ENCODE measurements at places on chromosomes 13 and 19.

GRCh38 chr13:71605744-71606143 is 261.3 kb downstream of the DACH1 start:
- DNase-seq = no peak

DNA sequence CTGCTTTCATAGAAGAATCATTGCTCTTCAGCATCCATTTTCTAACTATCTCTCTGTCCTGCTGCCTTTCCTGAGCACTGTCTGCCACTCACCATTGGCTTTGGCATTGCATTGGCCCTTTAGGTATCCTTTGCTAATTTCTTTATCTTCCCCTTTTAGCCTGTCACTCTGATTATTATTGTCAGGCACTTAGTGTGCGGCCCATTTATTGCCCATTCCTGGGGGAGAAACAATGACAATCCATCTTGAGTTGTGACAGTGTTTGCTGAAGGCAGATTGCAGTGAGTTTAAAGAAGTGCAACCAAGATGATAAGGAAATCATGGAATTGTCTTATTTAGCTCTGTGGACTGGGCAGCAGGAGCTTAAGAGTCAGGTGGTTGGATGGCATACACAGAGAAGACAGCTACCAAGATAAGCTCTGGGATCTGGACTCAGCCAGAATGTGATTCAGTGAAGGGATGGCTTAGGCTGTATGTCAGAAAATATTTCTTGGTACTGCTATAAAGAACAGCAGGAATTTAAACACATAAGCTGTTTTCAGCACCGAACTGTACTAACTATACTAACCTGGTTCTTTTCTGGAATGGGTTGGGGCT is 25.3 kb downstream of the B3GLCT start:
- DNase-seq = no peak

GRCh38 chr13:104057861-104058260 is 991.6 kb upstream of the SLC10A2 start:
- no peak for DNase-seq

GRCh38 chr13:50843257-50844083 is at the start of gene DLEU7:
Gene DLEU7 (minus strand): TSS chr13:50843692. CDS start chr13:50843646, 46 bp downstream.
- DNase-seq = no peak

GRCh38 chr13:67934617-67935330 is 704.6 kb upstream of the PCDH9 start:
- no peak for DNase-seq

DNA sequence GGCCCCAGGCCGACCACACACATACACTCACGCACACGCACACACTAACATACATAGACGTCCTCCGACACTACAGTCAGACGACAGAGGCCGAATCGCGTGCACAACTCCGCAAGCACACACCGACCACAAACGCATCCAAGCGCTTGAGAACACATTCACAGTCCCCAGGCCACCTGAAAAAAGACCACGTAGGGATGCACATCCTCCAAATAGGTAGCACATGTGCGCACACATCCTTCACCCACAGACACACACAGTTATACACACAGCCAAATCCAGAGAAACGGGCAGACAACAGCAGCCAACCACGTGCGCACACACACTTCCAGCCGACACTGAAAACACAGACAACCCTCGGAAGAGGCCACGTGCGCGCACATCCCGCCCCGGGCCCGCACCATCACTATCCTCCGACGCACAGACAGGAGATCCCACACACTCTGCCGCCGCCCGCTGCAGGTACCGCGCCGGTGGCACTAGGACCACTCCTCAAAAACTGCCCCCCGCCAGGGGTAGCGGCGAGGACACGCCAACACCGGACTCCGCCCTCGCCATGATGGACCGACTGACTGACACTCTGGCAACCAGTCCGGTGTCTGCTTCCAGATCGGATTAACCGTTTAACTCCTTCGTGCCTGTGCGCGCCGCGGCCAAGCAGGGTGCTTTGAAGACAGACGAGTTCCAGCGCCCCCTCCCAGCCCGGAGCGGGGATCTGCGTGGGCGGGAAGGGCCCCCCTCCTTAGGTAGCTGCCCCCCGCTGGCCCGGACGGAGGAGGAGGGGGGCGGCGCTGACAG is 493 bp upstream of the PDE4A start:
- peak; percentile 93 for DNase-seq

DNA sequence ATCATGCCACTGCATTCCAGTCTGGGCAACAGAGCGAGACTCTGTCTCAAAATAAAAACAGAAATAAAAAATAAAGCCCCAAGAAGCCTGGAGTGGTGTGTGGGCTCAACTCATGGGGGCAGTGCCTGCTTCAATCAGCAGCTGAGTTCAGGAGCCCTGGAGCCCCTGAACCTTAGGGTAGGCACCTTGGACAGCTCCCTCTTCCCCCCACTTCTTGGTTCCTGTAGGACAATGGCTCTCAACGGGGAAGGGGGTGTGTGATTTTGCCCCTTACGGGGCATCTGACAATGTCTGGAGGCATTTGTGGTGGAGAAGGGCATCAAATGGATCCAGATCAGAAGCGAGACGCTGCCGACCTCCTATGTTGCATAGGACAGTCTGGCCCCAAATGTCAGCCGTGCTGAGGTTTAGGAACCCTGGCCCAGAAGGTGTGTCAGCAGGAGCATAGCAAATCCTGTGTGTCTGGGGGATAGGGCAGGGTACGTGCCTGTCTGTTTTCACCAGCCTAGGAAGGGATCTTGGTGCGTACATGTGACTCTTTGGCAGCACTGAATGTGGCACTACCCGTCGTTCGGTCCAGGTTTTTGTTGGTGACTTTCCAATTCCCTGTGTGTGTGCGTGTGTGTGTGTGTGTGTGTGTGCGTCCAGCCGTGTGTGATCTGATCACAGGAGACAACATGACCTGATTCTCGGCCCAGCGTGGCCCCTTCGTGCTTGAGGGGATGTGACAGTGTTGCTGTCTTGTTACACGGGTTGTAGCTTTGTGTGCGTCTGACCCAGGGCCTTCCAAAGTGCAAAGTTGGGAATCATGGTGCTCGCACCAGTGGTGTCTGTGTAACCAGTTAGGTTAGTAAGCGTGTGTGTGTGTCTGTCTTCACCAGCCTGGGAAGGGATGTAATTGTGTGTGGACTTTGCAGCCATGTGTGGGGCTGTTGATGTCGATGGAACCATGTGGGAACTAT is 7.5 kb downstream of the IGLON5 start:
- DNase-seq = no peak

GRCh38 chr19:9796113-9796773 is 22.6 kb downstream of the FBXL12 start:
- peak; percentile 96 for DNase-seq

DNA sequence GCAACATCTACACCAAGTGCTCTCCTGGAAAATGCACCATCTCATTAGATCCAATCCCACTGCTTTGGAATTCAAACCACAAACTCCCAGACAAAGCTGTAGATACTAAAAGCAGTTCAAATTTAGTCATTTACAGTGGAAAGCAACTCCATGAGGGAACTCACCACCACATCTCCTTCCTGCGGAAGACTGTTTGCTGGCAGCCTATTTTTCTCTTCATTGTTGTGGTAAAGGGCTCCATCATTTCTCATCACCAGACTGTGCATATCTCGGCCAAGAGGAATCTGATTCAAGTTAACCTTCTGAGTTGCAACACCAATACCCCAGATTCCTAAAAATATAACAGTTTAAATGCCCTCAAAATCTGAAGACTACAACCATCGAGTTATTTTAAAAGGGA is 8.4 kb downstream of the SPRYD7 start:
- DNase-seq = no peak

DNA sequence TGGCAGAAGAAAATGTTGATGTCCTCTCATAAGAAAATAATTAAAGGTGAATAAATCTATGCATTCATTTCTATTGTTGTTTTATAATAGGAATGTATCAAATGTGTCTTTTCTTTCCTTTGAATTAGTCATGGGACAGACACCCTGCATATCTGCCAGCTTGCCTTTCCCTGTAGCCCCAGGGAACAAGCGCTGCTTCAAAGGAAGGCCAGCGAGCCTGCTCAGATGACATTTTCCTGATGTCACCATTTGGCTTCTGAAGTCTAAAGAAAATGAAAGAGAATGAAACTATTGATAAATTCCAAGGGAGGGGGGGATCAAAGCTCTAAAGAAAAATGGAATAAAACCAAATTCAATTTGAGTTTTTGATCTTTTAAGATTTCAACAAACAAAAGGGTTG is 574.8 kb downstream of the IRS2 start:
- DNase-seq = no peak

DNA sequence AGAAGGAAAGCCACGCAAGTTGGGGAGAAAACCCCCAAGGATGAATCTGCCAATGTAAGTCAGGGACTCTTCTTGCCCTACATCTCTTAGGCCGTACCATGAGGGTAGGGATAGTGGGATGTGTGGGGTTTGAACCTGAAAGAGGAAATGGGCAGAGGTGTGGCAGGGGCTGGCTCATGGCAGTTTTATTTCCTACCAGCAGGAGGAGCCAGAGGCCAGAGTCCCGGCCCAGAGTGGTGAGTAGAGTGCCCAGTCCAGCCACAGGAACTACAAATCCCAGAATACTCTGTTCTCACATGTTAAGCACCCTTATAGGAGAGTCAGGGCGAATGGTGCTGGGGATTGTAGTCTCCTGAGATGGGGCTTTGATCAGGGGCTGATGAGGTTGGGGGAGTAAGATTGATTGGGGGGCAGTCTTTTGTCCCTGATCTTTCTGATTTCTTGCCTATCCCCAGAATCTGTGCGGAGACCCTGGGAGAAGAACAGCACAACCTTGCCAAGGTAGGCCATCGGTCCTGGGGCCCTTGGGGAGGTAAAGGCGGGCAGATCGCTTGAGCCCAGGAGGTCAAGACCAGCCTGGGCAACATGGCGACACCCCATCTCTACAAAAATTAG is 16.5 kb downstream of the VASP start:
- peak; percentile 96 for DNase-seq

- DNase-seq = no peak
Observed at GRCh38 chr19:12194827-12195731, 32.2 kb downstream of the ZNF136 start.

- DNase-seq = no peak
Observed at GRCh38 chr19:39424934-39425333, 10.8 kb downstream of the RPS16 start.

GRCh38 chr19:1944916-1945561 is 4.1 kb downstream of the CSNK1G2 start:
- DNase-seq = no peak

DNA sequence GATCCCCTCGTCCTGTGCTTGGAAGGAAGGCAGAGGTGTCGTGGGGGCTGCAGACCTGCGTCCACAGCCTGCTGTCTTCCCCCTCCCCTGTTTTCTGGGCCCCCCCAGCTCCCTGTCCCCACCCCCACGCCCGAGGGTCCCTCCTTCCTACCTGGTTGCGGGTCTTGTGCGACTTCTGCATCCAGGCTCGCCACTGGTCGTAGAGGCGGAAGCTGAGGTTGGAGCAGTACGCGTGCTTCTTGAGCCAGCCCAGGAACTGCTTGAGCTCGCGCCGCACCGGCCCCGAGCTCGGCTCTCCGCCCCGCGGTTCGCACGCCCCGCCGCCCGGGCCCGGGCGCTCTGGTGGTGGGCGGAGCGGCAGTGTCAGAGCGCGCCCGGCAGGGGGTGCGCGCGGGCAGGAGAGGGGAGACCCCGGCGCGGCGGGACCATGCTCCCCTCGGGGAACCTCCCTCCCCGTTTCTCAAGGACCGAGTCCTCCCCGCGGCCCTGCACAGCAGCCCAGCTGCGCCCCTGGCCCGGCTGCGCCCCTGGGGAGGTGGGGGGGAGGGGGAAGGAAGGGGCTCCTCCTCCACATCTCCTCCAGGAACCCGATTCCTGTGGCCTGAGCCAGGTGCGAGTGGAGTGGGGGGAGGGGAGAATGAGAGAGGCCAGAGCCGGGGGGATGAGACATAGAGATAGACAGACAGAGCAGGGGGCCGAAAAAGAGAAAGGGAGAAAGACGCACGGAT is 5.7 kb downstream of the REX1BD start:
- peak; percentile 83 for DNase-seq

- DNase-seq = no peak
Observed at GRCh38 chr19:55259540-55260210, 858 bp upstream of the PPP6R1 start.

GRCh38 chr13:33751151-33751550 is 66.8 kb upstream of the RFC3 start:
- DNase-seq = no peak

DNA sequence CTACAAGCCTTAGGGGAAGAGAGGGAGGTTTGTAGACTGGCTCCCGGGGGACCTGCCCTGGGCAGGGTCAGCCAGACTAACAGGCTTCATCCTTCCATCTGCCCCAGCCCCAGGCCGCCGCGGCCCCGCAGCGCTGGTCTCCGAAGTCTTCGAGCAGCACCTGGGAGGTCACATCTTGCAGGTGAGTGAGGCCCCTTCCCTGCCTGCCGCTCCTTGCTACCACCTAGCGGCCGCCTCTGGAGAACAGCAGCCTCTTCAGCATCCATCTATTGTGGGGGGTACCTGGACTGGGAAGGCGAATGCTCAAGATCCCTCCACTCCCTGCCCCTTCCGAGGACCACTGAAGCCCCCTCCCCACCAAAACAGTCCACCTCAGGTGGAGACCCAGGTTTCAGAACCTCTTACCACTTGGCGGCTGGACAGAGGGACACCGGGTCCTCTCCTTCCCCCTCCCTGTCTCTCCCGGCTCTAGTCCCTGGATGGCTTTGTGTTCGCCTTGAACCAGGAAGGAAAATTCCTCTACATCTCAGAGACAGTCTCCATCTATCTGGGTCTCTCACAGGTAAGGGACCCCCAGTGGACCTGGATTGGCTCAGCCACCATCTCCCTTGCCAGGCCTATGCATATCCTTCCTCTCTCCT is 12.7 kb downstream of the NPAS1 start:
- DNase-seq = no peak

DNA sequence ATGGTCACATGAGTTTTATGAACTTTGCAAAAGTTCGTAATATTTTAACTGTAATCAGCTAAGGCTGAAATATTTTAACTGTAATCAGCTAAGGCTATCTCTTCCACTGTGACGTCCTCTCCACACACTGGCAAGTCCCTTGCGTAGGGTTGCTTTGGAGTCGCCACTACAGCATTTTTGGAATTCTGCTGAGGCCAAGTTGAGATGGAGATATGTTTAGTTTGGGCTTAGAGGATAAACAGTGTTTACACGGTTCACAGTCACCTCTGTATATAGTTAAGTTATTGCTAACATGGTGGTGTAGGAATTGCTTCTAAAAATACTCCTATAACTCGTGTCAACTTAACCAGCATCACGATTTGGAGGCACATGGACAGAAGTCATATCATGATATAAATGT is 143.6 kb upstream of the SERP2 start:
- no peak for DNase-seq

DNA sequence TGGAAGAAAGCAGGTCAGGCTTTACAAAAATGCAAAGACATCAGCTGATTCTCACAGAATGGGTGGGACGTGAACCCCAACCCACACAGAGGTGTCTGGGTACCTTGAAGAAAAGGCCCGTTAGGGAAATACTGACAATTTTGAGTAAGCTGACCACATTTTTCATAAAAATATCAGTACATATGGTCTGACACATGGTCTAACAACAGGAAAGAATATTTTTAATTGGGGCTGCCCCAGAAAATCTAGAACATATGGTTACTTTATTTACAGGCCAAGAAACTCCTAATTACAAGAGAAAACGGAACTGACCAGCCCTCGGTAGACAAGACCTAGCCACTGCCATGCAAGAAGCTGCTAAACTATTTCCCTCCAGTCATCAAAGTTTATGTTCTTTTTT is 48.7 kb upstream of the ITM2B start:
- DNase-seq = no peak

- no peak for DNase-seq
Observed at GRCh38 chr19:8115805-8116396, 33.5 kb downstream of the FBN3 start.
